Endothelial cell (in vitro differentiated cells): ENCODE measurements at places on chromosomes 2 and 18. TPM values are rescaled to one million over a fixed set of nuclear protein-coding genes. Genes with fewer than 3 reads are reported as not detected.

- no peak for DNase-seq
Observed at GRCh38 chr2:37917281-37918228, 7.5 kb upstream of the RMDN2 start.

- no peak for DNase-seq
Observed at GRCh38 chr18:41798879-41799278, 156.2 kb upstream of the PIK3C3 start.

- no peak for DNase-seq
Observed at GRCh38 chr2:126809340-126809739, 89.3 kb upstream of the TEX51 start.

- no peak for DNase-seq
Observed at GRCh38 chr2:200177971-200178911, 128.3 kb upstream of the SPATS2L start.

DNA sequence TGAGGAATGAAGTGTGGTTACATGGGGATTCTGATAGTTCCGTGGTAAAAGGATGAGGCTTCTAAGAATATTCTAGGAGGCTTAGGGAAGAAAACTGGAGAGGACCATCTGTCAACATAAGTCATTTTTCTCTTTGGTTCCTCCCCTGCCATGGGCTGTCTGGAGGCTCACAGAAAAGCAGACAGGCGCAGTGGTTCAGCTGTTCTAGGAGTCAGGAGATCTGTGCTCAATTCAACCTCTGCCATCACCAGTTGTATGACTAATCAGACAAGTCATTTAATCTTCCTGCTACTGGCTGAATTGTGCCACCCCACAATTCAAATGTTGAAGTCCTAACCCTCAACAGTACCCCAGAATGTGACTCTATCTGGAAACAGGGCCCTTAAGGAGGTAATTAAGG lies 36.4 kb downstream of the ADAM17 start:
- DNase-seq, result no peak

- DNase-seq, result peak; percentile 97
Observed at GRCh38 chr2:85728883-85729824, 24.6 kb upstream of the ATOH8 start.

Gene RNF125
- 5.2 TPM for total RNA-seq

Gene ST8SIA3
- 0.64 TPM for total RNA-seq

Gene GLB1L
- total RNA-seq, result 7.3 TPM

Gene TMEM150A
- total RNA-seq, result 42.4 TPM
